ENCODE measurements at places on chromosomes 4 and X.

GRCh38 chrX:155086961-155087735, 15.8 kb downstream of the BRCC3 start:
- DNase-seq, result no peak

- DNase-seq, result peak; percentile 64
Observed at GRCh38 chr4:82747686-82748575, 50.7 kb downstream of the SCD5 start.

DNA sequence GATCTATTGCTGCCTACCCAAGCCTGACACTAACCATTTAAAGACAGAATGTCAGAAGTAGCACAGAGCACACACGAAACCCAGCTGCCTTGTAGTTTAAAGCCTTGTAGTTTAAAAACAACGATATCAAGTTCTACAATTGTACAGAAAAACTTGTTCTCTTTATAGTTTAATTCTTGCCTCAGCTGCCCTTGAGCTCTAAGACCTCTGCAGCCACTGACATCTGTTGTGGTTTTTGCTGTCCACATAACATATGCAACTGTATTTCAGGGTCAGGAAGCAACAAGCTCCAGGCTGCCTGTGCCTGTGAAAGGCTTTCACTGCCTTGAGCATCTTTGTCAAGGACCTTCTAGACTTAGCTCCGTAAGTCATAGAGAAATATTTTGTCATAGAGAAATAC, 227.2 kb downstream of the SPCS3 start:
- peak; percentile 17 for DNase-seq

- DNase-seq, result peak; percentile 44
Observed at GRCh38 chr4:6109842-6110560, 90.3 kb downstream of the JAKMIP1 start.

- DNase-seq, result no peak
Observed at GRCh38 chrX:22248401-22248800, 24.3 kb upstream of the CBLL2 start.

DNA sequence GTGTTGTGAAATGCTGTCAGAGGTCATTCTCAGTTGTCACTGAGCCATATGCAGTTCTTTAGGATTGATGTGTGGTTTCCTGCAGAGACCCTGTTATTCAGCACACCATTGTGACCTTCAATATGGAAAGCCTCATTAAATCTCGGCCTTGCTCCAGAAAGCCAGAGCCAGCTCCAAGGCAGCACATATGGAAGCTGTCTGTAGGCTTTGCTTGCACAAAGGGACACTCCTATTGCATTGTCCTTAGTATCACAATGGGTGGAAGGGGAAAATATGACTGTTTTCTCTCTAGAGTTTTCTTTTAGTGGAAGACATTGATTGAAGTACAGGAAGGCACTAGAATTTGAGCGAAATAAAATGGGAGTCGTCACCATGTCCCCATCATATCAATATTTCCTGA, 179.0 kb downstream of the CEP135 start:
- DNase-seq, result no peak

DNA sequence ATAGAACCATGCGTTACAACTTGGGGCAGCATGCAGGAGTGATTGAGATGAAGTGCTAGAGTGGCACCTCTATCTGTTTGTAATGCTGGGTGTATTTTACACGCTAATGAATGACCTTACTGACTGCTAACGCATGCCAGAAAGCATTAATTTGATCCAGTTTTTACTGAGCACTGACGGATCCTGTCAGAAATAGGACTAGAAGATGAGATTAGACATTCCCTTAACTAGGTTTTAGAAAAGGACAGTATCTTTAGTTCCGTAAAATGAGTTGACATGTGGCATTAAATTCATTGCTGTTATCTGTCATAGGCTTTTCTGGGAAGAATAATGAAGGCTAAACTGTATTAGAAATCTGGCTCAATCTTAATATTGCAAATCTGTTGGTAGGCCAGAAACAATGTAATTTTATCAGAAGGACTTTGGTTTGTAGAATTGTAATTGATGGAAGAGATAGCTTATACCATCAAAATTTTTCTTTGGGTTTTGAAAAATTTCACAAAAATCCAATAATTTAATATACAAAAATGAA, 140.4 kb upstream of the WDFY3 start:
- no peak for DNase-seq

DNA sequence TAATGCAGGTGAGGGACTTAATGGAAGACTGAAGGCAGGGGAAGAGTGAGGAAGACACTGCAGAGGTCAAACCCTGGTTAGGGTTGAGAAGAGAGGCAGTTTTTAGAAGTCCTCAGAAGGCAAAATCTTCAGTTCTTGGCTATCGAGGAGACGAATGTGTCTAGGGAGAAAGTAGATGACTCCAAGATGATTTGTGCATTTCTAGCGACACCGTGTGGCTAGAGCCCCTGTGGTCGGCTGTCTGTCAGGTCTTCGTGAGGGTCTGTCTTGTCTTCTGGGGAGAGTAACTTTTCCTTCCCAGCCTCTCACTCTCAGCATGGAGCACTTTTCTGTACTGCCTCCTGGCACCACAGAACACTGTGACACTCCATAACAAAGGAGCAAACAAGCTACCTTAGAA, 458.1 kb downstream of the STIM2 start:
- DNase-seq, result no peak

GRCh38 chrX:63718010-63718694, 66.9 kb downstream of the ARHGEF9 start:
- no peak for DNase-seq

- DNase-seq, result no peak
Observed at GRCh38 chrX:154366666-154367055, 7.8 kb downstream of the FLNA start.

GRCh38 chr4:53547983-53548382, 43.3 kb downstream of the LNX1 start:
- no peak for DNase-seq

- DNase-seq, result no peak
Observed at GRCh38 chr4:169199184-169199583, 71.6 kb downstream of the SH3RF1 start.

GRCh38 chrX:12970691-12971202, 4.2 kb upstream of the TMSB4X start:
- DNase-seq, result peak; percentile 45

- DNase-seq, result no peak
Observed at GRCh38 chr4:186666750-186667149, 56.9 kb downstream of the FAT1 start.

DNA sequence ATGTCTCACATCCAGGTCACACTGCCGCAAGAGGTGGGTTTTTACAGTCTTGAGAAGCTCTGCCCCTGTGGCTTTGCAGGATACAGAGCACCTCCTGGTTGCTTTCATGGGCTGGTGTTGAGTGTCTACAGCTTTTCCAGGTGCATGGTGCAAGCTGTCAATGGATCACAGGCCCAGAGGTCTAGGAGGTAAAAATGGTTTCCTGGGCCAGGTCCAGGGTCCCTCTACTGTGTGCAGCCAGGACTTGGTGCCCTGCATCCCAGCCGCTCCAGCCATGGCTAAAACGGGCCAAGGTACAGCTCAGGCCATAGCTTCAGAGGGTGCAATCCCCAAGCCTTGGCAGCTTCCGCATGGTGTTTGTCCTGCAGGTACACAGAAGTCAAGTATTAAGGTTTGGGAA, 434.1 kb upstream of the GALNT7 start:
- DNase-seq, result no peak

DNA sequence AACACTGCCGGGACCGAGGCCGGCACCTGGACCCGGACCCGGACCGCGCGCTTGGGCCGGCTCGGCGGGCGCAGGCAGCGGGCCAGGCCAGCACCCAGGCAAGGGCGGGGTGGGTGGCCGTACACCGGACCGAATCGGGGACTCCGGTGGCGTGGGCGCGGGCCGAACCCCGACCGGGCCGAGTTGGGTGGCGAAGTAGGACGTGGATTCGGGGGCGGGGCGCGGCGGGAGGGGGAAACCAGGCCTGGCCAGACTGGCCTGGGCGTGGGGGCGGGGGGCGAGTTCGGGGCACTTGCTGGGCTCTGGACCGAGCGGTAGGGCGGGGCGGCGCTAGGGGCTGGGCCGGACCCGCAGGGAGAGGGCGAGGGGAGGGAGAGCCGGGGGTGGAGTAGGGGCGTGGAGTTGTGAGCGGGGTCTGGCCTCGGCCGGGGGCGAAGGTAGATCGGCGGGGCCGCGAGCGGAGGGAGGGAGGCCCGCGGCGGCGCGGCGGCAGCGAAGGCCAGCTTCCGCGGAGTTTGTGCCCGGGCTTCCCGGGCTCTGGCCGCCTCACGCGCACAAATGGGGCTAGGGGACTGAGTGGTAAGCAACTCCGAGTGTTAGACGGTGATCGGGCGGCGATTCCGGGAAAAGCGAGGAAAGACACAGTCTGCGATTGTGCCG, 1.8 kb upstream of the BCORL1 start:
- no peak for DNase-seq

DNA sequence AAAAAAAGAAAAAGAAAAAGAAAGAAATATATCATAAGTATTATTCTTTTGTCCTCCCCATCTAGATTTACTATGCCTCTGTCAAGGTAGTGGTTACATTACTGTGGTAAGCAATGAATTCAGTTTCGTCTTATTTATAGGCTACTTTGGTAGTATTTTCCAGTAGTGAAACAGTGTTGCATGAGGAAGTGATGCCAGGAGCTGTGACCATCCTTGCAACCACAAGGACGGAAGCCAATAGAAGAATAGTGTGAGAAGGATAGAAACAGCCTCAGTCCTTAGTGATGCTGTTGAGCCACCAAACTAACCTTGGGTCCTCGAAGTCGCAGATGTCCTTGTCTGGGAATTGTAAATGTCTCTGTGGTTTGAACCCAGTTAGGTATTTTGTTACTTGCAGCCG, 328.5 kb downstream of the PPP3CA start:
- DNase-seq, result no peak

DNA sequence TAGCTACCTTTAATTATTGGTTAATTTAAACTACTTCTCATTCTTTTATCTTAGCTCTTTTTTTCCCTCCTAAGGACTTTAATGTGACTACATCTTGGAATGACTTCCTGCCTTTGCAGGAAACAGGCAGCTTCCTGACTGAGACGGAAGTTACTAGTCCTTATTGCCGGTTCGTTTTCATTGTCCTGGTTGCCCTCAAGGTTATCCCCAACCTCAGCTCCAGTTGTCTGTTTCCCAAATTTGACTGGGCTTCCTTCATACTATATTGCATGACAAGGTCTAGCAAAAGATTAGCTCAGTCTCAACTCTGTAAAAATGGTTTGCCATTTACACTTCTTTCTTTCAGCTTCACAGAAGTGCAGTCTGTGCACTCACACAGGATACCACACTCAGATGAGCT, 109.9 kb upstream of the DDX53 start:
- DNase-seq, result no peak

GRCh38 chr4:123869286-123870215, 473.0 kb downstream of the SPRY1 start:
- no peak for DNase-seq

- DNase-seq, result no peak
Observed at GRCh38 chr4:134018846-134019245, 182.7 kb downstream of the PABPC4L start.

GRCh38 chr4:88413801-88414200, 35.1 kb downstream of the HERC6 start:
- DNase-seq, result no peak

DNA sequence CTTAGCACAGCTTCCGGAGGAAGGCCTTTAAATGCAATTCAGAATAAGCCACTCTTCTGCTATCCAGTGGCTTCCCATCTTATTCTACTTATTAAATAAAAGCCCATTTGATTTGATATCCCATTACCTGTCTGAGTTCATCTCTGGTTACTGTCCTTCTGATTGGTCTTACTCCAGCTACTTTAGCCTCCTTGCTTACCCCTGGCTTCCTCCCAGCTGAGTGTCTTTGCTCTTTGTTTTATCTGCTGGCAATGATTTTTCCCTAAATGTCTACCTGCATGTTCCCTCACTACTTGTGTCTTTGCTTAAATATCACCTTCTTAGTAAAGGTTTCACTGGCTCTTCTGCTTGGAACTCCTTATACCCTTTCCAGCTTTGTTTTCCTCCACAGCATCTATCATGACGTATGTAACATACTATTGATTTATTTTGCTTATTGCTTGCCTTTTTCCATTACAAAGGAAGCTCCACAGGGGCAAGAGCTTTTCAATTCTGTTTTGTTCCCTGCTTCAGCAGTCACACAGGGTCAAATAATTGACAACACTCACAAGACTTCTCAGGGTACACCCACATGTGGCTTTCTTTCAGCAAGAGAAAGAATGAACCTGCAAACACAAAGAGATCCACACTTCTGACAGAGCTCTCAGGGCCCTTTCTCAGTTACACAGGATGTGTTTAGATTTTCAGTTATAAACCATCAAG, 63.8 kb downstream of the TBC1D19 start:
- no peak for DNase-seq

- peak; percentile 54 for DNase-seq
Observed at GRCh38 chr4:100190643-100191600, 654 bp upstream of the DDIT4L start.

GRCh38 chr4:7546809-7547367, 112.2 kb upstream of the PSAPL1 start:
- DNase-seq, result peak; percentile 32

DNA sequence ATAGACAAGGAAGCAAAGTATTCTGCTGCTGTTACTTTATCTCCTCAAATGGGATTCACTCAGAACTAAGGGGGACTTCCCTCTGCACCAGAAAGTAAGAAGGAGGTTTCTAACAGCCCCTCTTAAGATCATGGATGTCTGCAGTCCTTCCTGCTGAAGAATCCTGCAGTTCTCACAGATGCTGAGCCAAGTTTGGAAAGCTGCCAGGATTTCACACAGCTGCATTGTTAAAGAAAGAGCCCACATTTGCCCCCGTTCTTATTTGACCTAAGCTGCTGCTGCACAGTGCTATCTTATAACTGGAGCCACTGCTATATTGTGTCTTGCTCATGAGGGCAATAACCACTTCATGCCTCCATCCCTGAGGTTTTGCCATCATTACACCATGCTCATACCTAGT, 81.1 kb downstream of the FAAH2 start:
- no peak for DNase-seq

DNA sequence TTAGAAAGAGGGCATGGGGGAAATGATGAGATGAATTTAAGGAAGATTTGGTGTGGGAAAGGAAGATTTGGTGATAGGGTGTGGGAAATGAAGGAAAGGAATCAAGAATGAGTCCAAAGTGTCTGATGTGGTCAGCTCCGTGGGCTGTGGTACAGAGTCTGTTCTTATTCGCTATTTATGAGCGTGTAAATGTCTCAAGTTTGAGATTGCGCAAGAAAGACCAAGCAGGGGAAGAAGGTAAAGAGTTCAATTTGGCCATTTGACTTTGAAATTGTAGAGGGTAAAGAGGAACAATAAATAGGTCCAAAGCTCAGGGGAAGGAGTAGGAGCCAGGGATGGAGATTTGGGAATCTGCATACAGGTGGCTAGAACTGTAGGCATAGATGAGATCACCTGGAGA, 11.3 kb upstream of the SMS start:
- DNase-seq, result no peak

DNA sequence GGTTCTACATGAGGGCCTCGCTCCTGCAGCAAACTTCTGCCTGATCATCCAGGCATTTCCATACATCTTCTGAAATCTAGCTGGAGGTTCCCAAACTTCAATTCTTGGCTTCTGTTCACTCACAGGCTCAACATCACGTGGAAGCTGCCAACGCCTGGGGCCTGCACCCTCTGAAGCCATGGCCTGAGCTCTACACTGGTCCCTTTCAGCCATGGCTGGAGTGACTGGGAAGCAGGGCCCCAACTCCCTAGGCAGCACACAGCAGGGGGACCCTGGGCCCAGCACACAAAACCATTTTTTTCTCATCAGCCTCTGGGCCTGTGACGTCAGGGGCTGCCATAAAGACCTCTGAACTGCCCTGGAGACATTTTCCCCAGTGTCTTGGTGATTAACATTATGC, 542.7 kb downstream of the TLL1 start:
- no peak for DNase-seq
